ENCODE measurements at places on chromosomes 6 and 20.

DNA sequence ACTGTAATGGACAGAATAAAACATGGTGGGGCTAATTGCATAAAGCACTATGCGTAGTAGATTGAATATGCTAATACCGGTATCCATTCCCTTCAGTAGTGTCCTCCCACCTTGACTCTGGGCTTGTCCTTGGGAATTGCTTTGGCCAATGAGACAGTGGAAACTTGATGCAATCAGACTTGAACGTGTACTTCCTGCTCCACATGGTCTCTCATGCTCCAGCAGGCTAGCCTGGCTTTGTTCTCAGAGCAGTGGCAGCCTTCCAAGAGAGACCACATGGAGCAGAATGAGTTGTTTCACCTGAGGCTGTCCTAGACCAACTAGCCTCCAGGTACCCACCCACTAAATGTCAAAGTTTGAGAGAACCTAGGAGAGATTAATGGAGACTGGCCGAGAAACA lies 37.0 kb upstream of the BTBD3 start:
- no peak for DNase-seq

- no peak for DNase-seq
These were observed 608 bp upstream of the EIF2S2 start for GRCh38 chr20:34112600-34113101.

GRCh38 chr20:31758991-31759390 lies 19.9 kb downstream of the TPX2 start:
- no peak for DNase-seq

- DNase-seq = no peak
These were observed 1183.8 kb downstream of the HACE1 start for GRCh38 chr6:103675807-103676406.

- DNase-seq = no peak
These were observed 483.4 kb upstream of the IRAK1BP1 start for GRCh38 chr6:78383968-78384367.

DNA sequence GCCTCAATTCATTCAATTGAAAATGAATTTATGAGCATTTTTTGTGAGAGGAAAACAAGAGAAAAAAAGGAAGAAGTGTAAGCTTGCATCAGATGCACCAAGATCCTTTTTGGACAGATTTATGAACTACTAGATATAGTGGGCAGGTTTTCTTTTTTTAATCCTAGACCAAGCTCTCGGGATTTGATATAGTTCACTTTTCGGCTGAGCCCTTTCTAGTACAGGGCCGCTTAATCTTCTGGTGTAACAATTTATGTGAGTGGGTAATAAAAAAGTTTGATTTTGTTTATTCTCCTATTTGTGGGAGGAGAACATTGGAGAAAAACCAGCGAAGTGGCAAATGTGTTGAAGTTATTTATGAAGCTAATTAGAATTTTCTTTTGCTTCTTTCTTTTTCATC lies 538.0 kb downstream of the UTRN start:
- no peak for DNase-seq

GRCh38 chr20:44029848-44030230 lies 115.2 kb downstream of the TOX2 start:
- peak; percentile 16 for DNase-seq

GRCh38 chr6:63573899-63574553 lies 1.7 kb downstream of the LOC128125822 start:
- peak; percentile 58 for DNase-seq

- DNase-seq = no peak
These were observed 776.0 kb upstream of the MANEA start for GRCh38 chr6:94801344-94801743.

DNA sequence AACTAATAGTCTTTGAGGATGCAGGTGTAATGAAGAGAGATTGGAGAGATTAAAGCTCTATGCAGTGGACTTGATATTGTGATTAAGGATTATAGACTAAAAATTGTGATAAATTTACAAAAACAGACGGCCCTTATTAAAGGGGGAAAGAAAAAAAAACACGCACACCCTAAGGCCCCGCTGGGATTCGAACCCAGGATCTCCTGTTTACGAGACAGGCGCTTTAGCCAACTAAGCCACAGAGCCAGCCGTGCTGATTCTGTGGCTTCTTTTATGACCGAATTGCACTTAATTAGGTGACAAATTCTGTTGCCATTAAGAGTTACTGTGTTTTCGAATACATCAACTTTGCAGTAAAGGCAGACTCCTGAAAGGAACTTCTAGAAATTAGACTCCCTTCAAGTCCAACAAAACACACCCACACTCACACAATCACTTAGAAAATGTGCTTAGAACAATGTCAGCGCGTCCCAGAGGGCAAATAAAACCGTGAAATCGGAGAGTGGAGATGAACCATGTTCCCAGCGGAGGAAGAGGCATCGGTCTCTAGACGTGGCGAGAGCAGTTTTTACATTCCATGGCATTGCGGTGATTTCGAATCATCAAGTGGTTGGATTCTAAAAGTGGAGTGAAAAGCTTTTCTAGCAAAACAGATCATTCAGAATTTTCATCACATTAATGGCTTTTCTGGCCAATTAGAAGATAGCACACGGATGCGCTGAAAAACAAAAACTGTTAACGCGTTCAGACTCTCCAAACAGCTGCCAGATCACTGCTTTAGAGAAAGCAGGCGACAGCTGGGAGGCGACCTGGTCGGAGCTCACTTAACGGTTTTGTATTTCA lies 122.6 kb downstream of the GPX5 start:
- DNase-seq = no peak

DNA sequence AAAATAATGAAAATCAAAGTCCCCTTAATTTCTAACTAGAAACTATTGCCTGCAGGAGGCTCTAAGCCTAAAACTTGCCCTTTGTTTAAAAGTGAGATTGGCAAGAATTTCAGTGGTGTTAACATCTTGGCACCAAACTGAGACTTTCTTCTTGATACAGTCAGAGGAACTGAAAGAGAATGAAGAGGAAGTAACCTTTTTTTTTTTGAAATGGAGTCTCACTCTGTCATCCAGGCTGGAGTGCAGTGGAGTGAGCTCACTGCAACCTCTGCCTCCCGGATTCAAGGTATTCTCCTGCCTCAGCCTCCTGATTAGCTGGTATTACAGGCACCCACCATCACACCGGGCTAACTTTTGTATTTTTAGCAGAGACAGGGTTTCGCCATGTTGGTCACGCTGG lies 3.6 kb downstream of the DOP1A start:
- DNase-seq = no peak

DNA sequence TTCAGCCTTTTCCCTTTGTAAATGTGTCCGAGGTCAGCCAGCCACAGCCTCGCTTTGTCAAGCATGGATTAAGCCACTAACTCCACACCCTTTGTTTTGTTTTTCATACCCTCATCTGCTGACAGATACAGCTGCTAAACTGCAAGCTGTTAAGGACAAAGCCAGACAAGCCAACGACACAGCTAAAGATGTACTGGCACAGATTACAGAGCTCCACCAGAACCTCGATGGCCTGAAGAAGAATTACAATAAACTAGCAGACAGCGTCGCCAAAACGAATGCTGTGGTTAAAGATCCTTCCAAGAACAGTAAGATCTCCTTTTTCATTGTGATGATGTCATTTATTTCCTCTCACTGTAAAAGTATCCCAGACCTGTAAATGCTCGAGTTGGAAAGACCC lies 269.3 kb downstream of the ARHGAP18 start:
- no peak for DNase-seq

GRCh38 chr6:81969011-81969410 lies 216.5 kb upstream of the TENT5A start:
- DNase-seq = no peak

DNA sequence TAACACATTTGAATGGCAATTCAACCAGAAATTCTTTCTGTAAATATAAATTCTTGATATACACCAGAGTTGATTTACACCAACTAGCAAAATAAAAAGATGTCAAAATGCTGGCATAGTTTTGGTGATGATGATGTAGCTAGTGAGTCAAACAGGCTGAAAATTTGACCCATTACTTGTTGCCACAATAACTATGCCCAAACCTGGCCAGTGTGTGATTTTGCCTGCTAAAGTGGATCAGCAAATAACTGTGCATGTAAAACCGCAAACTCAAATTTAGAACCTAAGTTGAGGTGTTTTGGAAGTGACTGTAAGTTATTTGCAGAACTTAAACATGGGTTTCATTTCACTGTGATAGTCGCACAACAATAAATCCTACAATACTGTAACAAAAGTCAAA lies 125.9 kb downstream of the KIF6 start:
- no peak for DNase-seq

GRCh38 chr6:22008248-22008836 lies 288.5 kb downstream of the PRL start:
- no peak for DNase-seq

DNA sequence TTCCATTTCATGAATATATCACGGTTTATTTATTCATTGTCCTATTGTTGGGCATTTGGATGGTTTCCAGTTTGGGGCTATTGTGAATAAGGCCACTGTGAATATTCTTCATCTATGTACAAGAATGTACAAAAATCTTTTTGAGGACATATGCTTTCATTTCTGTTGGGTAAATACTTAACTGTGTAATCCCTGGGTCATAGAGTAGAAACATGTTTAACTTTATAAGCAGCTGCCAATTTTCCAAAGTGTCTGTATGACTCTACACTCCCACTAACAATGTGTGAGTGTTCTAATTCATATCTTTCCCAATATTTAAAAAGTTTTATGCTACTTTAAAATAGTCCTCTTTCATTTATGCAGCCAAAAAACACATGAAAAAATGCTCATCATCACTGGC lies 98.6 kb downstream of the UST start:
- DNase-seq = no peak

DNA sequence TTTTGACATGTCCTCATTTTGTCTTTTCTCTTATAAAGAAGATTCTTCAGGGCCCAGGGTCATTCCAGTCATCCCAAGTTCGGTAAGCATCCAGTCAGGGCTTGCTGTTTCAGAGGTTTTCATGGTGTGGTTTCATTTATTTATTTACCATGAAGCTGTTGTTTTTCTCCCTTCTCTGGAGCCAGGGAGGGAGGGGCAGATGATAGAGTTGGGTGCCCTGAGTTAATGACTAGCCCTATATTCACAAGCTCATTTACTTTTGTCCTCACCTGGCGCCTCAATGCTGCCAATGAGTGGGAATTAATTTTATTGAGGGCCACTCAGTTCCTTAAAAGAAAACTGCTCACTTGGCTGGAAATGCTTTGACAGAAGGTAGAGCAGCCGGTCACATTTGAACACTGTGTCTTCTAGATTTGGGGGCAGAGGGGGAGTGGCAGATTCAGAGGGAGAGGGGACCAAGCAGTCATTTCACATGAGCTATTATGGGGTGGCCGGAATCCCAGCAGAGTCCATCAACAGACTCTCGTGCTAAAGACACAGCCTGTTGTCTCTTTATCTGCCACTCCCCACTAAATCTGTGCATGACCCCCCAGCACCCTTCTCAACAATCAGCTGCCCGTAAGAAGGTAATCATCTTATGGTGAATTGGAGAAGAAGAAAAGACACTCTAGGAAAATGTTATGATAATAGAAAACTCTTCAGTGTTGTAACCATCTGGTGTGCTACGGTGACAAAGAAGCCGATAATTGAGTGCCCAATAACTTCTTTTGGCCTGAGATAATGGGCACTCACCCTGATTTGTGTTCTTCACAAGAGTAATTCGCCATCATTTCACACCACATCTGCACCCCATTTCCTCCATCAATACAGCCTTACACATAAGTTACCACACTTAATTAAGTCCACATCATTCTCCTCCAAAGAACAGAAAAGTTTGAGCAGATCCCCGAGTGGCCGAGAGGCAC lies 573.5 kb upstream of the JAG1 start:
- no peak for DNase-seq

DNA sequence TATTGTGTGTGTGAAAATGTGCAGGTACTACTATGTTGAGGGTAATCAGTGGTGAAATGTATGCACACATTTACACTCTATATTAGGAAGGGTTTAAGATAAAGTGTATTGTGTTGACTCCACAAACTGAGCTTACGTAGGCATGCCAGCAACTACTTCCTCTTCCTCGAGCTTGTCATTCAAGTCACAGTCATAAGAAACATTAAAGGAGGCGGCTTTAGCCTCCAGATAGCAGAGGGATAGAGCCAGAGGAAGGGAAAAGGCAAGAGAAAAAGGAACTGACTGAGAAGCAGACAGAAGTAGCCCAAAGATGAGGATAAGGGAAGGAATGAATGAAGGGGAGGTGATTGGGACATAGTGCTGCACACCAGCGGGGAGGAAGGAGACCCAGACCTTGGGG lies 55.2 kb downstream of the SMLR1 start:
- no peak for DNase-seq
